ENCODE measurements at places on chromosomes 16 and 17.

DNA sequence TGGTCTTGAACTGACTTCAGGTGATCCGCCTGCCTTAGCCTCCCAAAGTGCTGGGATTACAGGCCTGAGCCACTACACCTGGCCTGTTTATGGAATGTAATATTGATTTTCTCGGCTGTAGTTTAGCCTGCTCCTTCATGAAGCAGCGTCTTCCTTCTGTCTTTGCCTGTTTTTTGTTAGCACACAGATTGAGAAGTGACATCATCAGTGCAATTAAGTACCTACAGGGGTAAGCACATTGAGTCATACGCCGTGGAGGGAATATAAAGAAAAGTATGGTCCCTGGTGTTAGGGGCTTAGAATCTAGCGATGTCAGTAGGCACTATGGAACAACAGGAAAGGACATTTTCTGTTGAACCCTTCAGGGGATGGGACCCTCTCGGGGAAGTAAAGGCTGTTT lies 48.7 kb upstream of the SEC14L1 start:
- no peak for DNase-seq

DNA sequence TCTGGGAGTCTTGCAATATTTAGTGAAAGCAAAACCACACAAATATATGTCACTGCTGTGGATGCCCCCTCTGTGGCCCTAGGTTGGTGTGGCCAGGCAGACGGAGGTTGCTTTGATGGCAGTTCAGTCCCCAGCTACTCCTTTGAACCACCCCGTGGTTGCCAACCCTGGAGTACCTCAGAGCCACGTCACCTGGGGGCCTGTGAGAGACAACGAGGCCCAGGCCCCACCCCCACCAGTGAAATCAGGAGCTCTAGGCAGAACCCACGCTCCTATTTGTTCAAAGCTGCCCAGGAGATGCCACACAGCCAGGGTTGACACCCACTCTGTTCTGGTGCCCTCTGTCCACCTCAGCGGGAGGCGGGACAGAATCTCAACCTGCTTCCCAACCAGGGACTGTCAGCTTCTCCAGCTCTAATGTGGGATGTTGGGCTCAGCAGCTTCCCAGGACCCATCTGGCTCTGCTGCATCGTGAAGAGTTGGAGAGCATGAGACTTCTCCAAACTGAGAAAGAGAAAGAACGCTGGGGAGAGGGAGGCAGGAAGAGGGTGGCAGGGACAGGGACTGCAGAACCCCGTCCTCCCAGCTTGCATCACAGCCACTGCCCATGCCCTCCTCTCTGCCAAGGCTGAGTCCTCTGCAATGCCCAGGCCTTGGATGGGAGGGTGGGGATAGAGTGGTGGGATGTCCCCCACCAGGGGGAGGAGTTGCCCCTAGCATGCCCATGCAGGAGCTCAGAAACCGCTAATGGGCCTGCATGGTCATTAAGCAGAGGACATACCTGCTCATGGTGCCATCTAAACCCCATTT lies 81.8 kb downstream of the C16orf78 start:
- DNase-seq: no peak

DNA sequence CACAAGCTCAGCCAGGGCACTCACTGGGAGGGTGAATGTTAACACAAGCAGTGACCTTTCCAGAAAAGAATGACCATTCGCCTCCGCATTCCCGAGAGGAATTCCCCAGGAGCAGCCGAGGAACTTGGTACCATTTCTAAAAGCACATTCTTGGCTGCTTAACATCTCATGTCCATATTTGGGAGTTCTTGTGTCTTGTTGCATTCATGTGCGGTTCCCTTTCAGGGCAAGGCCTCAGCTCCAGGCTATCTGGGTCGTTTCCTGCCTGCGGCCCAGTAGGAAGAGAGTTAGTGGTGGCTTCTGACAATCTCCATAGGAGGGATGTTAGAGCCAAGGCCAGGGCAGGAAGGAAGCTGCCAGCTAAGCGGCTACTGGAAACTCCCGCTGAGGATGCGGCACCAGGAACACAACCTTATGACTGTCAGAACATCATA lies 27.8 kb upstream of the MEAK7 start:
- no peak for DNase-seq

GRCh38 chr17:29252101-29252791 lies 5.6 kb downstream of the CRYBA1 start:
- DNase-seq: peak; percentile 73

DNA sequence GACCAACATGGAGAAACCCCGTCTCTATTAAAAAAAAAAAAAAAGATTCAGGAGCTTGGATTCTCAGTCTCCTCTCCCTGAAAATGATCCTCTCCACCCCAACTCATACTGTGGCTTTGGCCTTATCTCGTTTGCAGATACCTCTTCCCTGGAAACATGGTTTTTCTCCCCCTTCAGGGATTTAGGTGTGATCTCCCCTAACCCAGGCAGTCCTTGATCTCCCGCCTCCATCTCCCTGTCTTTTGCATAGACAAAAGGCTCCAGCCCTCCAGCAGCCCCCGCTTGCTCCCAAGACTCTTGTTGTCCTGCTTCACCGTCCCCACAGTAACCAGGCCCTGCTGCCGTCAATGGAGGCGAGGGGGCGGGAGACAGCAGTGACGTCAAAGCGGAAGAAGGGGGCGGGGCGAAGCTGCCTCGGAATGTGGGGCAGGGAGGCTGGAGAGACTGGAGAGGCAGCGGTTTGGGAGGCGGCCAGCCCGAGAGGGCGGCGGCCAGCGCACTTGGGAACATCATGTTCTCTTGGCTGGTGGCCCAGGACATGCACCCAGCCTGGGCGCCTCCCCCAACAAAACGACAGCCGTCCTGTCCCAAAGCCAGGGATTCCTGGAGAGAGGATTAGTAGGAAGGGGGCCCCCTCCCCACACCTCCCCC lies 1.9 kb upstream of the PER1 start:
- peak; percentile 76 for DNase-seq

DNA sequence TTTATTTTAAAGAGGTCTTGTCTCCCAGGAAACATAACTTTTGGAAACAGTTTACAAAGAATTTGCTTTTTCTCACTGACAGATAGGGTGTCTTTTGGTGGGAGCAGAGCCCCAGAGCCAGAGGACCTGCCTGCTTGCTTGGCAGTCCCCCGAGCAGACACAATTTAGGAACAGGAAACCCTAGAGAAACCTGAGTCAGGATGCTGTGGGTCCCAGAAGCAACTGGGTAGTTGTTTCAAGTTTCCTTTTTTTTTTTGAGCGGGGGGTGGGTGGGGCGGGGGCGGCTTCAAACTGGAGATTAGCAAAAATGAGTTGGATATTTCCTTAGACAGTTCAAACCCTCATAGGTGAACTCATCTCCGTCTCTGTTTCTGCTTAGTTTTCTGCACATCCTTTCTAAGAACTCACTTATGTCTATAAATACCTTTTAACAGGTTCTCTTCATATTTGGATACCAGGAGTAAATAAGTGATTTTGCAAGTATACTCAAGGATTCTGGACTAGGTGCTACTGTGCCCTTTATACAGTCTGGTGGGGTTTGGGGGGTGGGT lies 135.1 kb downstream of the PRKCA start:
- no peak for DNase-seq

DNA sequence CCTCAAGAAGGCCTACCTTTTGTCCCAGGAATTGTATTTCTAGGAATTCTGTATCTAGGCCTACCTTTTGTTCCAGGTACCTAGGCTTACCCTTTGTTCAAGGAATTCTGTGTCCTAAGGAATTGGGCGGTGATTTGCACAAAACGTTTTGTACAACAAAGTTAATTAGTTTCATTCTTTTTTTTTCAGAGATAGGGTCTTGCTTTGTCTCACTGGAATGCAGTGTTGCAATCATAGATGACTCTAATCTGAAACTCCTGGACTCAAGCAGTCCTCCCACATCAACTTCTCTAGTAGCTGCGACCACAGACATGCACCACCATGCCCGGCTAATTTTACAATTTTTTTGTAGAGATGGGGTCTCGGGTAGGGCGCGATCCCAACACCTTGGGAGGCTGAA lies 7.0 kb downstream of the CDR2L start:
- no peak for DNase-seq

DNA sequence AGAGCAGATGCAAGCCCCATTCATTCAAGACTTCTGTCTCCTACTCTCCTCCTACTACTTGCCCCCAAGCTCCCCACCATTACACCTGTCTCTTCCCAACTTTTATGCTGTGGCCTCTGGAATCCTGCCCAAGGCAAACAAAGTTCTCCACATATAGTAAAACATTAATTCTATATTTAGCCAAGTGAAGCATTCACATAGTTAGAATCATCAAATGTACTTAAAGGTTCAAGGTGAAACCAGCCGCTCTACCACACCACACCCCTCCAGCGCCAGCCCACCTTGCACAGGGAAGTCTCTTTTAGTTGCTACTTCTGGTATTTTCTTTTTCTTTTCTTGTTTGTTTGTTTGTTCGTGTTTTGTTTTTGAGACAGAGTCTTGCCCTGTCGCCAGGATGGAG lies 25.4 kb upstream of the GUCY2D start:
- no peak for DNase-seq

DNA sequence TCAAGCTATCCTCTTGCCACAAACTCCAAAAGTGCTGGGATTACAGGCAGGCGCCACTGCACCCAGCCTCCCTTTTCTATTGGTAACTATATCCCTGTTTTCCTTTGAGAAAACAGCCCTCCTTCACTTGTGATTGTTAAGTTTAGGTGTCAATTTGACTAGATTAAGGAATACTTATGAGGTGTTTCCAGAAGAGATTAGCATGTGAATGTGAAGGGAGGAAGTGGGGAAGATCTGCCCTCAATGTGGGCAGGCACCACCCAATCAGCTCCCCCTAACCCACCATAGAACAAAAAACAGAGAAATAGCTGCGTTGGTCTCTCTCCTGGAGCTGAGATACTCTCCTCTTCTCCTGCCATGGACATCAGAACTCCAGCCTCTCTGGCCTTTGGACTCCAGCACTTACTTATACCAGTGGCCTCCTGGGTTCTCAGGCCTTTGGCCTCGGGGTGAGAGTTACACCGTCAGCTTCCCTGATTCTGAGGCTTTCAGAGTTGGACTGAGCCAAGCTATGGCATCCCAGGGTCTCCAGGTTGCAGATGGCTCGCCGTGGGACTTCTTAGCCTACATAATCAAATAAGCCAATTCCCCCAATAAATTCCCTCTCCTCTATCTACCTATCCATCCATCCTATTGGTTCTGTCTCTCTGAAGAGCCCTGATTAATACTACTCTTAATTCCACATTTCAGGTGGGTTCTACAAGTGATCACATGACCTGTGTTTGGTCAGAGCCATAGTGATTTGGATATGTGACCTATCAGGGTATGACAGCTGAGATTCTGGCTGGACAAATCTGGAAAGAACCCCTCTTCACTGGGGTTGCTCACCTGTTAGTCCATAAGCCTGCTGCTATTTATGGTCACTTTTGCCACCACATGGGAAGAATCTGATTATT lies 12.0 kb upstream of the STAT3 start:
- no peak for DNase-seq

DNA sequence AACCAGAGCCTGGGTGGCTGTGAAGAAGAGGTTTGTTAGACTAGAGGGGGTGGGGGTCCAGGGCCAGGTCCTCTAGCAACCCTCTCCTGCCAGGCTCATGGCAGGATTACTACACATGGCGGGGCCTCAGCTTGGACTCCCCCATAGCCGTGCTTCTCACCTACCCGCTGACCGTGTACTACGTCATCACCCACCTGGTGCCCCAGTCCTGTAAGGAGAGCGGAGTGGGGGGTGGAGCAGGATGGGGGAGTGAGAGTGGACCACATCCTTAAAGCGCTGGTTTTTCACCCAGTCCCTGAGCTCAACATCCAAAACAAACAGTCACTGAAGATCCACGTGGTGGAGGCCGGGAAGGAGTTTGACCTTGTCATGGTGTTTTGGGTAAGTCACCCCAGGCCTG lies 4.2 kb upstream of the CXCL16 start:
- DNase-seq: no peak

DNA sequence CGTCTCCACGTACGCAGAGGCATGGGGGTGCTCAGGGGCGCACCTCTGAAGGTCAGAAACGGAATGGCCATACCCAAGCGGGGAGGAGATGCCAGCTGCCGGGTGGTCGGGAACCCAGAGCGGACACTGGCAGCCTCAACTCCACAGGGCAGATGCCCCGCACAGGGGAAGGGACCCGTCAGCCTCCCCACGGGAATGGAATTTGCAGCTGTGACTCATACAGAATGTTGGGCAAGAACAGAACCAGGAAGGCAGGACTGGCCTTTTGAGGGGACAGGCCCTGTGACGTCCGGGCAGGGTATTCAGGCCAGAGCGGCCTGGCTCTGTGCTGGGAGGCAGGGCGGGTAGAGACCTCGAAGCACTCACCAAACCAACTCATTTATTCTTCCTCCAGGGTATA lies 7.5 kb downstream of the TK1 start:
- DNase-seq: no peak

DNA sequence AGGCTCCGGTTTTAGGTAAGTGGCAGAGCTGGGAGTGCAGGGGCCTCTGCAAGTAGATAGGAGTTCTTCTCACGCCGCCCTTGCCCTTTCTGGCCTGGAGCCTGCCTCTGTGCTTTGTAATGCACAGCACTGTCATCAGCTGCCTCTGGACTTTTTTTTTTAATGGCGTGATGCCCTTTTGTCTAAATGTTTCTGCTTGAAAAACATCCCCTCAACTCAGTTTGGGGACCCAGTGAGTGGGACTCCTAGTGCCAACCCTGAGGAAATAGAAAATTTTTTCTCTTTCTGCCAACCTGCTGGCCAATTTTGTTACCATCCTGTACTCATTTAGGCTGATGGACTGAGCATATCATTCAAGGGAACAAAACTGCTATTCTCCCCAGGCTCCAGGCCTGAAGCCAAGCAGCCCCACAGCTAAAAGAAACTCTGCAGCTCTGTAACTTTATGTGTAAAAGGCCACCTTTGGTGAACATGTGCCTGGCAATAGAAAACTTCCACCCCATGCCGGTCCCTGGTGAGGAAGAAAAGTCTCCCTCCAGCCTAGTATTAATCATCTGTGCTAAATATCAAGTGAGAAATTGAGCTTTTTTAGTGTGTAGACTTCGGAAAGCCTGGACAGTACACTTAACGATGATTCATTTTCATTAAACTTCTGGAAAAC lies 22.5 kb downstream of the SLC6A2 start:
- DNase-seq: no peak

DNA sequence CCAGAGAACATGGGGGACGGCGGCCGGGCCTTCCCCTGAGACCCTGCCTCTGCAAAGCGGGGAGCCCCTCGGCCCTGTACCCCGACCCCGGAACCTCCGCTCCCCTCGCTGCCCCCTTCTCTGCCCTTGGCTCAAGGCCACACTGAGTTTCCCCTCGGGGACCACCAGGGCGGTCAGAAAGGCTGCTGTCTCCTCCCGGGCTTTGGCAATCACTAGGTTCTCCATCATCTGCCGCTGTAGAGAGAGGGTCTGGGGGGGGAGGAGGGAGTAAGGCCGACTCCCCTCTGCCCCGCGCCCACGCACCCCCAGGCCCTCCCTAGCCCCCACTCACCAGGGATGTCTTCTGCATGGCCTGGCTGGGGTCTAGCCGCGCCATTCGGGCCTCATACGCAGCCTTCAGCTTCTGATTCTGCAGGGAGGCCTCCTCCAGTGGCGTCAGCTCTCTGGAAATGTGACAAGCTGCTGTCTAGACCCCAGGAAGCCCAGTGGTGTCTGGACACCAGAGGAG lies 8.4 kb downstream of the VPS9D1 start:
- DNase-seq: no peak

GRCh38 chr17:44108440-44109311 lies 14.8 kb downstream of the HDAC5 start:
- DNase-seq: no peak

All from NAMALWA (cell line).